ENCODE measurements at places on chromosomes 5 and 9.

GRCh38 chr5:90133941-90134340 lies 275.6 kb downstream of the CETN3 start:
- DNase-seq = no peak

- no peak for DNase-seq
Measured at GRCh38 chr5:122584411-122585300, 190.2 kb upstream of the SNX2 start.

DNA sequence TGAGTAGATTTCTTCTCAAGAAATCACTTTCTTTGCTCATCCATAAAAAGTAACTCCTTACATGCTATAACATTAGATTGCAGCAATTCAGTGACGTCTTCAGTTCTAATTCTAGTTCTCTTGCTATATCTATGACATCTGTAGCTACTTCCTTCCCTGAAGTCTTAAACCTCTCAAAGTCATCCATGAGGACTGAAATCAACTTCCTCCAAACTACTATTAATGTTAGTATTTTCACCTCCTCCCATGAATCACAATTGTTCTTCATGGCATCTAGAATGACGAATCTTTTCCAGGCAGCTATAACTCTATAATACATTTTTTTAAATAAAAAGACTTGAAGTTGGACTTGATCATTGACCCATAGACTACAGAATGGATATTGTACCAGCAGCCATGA lies 46.2 kb upstream of the PRRC1 start:
- no peak for DNase-seq

GRCh38 chr5:116506488-116506887 lies 68.1 kb downstream of the SEMA6A start:
- DNase-seq = no peak

DNA sequence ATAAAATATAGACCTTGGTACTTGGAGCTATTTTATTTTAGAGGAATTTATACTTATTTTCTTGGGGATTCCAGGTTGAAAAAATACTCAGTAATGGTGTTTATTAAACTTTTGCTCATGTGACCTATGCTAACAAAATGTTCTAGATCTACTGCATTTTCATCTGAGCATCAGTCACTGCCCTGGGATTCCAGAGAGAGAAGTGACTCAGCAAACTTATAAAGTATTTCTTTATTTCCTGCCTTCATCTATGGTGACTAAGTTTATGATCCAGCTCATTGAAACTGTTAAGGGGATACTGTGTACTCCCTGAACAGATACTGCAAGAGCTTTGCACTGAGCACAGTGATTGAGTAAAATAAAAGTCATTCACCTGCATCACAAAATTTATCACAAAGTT lies 298.5 kb upstream of the CDH18 start:
- DNase-seq = no peak

- DNase-seq = no peak
Measured at GRCh38 chr5:13566871-13567339, 377.6 kb downstream of the DNAH5 start.

- DNase-seq = no peak
Measured at GRCh38 chr5:61370506-61370905, 38.4 kb downstream of the ZSWIM6 start.

DNA sequence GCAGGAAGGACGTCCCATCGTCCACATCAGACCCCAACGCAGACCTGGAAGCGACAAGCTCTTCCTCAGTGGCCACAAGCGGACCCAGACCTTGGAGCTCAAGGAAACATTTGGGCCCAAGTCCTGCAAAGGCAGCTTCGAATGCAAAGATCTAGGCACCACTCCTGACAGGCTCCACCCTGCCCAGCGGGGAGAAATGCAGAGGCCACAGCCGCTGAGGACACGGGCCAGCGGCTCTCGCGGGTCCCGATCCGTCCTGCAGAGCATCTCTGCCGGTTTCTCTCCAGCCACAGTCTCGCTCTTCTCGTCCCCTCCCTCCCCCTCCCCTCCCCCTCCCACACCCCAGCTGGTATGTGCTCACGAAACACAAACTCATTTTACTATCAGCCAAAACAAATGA lies 4.9 kb downstream of the SOHLH1 start:
- no peak for DNase-seq

- DNase-seq = peak; percentile 67
Measured at GRCh38 chr9:2655411-2655901, 33.9 kb downstream of the VLDLR start.

DNA sequence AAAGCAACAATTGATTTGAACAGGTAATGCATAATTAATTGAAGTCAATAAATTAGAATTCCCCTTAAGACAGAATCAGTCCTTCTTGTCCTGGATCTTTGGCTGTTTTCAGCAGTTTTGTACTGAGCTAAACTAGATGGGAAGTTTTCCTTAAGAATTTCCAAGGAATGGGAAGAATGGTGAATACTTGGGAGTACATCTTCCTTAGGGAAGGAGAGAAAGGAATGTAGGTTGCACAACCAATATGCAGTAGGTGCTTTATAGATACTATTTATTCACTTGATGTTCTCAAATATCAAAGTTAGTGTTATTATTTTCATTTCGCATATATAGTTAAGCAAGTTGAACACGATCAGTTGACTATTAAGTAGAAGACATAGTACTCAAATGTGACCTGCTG lies 183.5 kb upstream of the MAP1B start:
- no peak for DNase-seq

DNA sequence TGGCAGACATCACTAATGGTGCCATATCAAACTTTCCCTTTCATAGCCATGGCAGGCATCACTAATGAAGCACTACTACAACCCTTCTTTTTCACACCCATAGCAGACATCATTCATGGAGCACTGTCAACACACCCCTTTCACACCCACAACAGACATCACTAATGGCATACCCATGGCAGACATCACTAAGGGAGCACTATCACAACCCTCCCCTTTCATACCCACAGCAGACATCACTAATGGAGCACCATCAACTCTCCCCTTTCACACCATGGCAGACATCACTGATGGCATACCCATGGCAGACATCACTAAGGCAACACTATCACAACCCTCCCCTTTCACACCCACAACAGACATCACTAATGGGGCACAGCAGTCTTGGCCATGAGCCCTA lies 33.7 kb downstream of the LAMC3 start:
- DNase-seq = no peak

DNA sequence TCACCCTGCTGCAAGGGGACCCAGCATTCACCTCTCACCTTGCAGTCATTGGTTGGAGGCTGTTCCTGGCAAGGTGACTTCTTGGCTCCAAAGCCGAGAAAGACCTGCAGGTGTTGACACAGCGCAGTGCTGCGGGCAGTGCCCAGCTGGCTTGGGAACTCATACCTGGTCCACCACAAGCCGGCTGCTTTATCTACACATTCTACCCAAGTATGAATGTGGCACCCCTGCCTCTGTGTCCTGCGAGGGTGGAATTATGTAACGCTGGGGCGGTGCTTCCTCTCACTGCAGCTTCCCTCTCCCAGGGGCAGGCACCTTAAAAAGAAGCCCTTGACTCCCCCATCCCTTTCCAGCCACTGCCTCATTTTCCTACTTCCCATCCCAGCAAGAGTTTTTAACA lies 2.5 kb upstream of the ZMYND19 start:
- no peak for DNase-seq

- no peak for DNase-seq
Measured at GRCh38 chr9:136774416-136775045, 10.2 kb upstream of the LCN15 start.

DNA sequence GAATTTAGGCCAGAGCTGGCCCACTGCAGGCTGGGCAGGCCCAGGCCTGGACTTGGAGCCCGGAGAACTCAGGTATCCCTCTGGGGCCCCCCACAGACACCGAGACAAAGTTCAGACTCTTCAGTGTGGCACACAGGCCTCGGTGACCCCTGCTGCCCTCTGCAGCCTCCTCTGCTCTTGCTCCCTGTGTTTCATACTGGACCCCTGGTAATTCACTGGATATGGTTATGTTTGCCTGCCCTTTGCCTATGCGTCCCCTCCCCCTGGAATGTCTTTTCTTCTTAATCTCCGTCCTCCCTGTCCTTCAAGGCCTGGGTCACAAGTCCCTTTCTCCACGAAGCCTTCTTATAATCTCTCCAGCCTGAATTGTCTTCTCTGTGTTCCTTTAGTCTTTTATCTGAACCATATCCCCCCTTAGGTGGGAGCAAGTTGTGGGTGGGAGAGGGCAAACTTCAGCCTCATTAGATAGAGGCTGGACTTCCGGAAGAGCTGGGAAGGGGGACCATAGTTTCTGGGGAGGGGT lies 30.1 kb downstream of the GSN start:
- DNase-seq = no peak

- DNase-seq = no peak
Measured at GRCh38 chr5:175524211-175524610, 45.9 kb downstream of the SFXN1 start.

Data from T-helper 2 cell treated with Interferon-gamma antibody and Interleukin-4, amounts not matched to agents 5 μg/mL and 100 μg/mL, for 36 hours (primary cell).